ENCODE measurements at places on chromosomes 12 and 14.

DNA sequence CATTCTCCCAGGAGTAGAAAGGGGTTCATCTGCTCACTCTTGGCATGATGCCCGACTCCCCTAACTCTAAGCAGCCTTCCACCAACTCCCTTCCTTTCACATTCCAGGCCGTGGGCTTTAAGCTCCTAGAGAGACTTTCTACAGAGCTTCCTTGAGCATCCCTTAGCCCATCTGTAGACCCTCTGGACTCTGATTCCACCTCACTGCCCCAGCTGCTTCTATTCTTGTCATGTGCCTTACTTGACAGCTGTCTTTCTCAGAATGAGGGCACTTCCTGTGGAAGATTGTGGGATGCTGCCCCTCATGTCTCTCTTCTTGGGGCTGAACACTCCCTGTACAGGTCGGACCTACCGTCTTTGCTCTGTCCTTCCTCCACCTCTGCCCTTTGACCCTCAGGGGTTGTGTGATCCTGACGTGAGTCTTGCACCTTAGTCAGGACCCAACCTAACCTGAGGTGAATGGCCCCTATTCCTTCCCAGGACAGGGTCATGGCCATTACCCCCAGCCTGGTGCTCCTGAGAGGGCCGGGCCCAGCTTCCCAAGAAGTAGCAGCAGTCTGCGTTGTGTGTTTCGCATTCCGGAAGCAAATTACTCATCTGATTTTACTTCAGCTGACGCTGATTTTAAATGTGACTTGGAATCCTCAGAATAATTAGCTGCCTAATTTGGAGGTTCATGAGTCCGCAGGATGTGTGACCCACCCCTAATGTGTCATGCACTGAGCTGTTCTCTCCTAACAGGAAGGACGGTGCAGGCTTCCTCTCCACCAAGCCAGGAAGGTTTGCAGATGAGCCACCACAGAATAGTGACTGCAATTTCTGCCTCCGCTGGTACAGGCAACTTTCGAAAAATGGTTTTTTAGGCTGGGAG, 2.7 kb upstream of the GALNT6 start:
- no peak for DNase-seq

DNA sequence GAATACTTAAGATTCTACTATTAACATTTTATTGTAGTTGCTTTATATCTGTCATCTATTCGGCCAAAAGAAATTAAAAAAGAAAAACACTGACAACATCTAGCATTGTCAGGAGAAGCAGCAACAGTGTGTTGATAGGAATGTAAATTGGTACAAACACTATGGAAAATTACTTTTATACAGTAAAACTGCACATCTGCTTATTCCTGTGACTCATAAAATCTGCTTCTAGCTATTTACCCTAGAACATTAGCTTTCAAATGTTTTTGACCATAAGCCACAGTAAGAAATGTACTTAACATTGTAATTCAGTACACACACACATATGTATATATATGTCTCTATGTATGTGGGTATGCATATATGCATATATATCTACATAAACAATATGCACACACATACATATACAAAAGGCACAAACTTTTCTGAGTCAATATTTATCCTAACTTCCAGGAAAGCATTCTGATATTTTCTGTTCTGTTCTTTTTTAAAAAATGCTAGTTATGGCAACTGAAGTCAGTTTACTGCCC, 278.9 kb upstream of the GARIN2 start:
- DNase-seq, result no peak

GRCh38 chr14:54291491-54292191, 105.2 kb upstream of the CDKN3 start:
- peak; percentile 13 for DNase-seq

GRCh38 chr14:33110737-33111443, 172.2 kb downstream of the NPAS3 start:
- no peak for DNase-seq

GRCh38 chr14:58587271-58587670, 50.5 kb upstream of the DACT1 start:
- no peak for DNase-seq

DNA sequence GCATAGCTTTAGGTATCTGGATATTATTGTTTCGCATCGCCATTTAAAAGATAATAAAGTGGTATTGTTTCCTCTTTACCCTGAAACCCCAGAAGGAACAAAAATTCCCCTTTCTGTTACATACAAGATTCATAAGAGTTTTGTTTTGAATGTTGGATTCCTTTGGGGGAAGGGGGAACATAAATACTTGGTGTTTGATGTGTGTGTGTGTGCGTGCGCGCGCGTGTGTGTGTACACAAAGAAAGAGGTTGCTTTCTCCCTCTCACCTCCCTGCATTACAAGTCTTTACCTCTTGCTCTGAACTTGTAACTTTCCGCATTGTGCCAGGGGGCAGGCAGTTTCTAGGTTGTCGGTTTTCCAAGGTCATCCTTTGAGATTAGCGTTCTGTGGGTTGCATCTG, 76.4 kb downstream of the GPATCH2L start:
- no peak for DNase-seq

DNA sequence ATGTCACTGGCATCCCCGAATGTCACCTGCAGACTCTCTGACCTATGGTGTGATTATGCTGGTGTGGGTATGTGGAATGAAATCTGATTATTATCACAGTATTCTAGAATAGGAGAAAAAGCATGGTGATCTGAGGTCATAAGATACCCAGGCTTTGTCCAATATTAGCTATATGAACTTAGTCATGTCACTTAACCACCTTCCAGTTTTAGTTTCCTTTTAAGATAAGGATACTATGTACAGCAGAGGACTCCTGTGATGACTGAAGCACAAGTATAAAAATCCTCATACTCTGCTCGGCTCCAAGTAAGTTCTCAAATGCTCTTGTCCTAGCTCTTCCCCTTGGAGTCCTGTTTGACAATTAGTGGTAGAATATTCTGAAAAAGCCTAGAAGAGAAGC, 2.8 kb downstream of the GNS start:
- DNase-seq, result no peak

GRCh38 chr14:68607867-68608573, 184.8 kb downstream of the ZFP36L1 start:
- DNase-seq, result no peak

DNA sequence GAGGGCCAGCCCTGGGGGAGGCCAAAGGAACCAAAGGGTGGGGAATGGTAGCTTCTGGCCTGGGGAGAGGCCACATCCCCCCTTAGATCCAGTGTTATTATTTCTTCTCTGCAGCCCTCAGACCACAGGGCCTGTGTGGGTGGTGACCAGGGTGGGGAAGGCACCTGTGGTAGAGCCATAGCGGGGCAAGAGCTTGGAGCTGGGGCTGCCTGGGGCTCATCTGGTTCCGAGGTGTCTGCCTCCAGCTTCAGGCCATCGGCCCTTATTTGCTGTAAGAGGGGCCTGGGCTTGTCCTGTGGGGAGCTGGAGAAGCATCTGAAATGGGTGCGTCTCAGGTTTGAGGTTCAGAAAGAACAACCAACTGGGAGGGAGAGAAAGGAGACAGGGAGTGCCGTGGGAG, 2.1 kb upstream of the B3GNT4 start:
- DNase-seq, result no peak

DNA sequence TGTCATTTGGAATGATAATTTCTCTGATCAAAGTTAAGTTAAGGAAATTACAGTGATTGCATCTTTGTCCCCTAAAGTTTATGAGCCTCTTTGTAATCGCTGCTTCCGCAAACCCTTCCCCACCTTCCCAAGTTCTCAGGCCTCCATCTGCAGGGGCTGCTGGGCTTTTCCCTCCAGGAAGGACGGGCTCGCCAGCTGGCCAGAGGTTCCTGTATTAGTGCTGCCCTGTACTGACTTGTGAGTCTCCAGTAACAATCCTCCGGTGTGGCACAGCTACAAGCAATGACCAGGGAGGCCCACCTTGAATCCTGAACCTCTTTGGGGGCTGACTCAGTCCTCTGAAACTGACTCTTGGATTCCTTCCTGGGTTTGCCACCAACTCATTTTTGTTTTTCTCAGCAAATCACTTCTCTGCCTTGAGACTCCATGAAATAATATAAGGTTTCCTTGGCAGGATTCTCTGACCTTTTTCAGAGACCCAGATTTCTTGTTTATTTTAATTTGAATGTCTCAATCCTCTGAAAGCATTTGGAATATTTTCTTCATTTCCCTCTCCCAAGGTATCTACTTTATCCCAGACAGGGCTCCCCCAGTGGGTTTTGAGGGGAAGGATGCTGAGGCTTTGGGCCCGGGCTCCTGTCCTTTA, 398.6 kb downstream of the ZFP36L1 start:
- DNase-seq, result no peak

GRCh38 chr12:52575256-52575655, 1.6 kb upstream of the KRT74 start:
- DNase-seq, result no peak

GRCh38 chr14:101780887-101781239, 19.4 kb downstream of the PPP2R5C start:
- DNase-seq, result no peak

- no peak for DNase-seq
Observed at GRCh38 chr12:78143717-78144116, 313.0 kb downstream of the NAV3 start.

DNA sequence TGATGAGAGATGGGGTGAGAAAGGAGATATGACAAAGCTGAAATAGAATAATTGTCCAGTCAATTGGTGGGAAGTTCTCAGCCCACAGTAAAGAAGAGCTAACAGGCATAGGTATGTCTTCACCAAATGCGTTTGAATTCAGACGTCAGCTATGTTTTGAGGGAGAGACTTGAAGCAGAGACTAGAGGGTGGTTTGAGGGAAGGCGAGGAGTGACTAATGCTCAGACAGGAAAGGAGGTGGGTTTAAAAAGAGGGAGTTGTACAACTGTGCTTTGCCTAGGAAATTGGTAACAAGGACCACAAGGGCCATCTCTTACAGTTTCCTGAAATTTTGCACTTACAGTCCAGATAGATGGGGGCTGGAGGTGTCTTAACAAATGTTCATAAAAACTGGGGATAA, 6.4 kb downstream of the JKAMP start:
- DNase-seq, result no peak

DNA sequence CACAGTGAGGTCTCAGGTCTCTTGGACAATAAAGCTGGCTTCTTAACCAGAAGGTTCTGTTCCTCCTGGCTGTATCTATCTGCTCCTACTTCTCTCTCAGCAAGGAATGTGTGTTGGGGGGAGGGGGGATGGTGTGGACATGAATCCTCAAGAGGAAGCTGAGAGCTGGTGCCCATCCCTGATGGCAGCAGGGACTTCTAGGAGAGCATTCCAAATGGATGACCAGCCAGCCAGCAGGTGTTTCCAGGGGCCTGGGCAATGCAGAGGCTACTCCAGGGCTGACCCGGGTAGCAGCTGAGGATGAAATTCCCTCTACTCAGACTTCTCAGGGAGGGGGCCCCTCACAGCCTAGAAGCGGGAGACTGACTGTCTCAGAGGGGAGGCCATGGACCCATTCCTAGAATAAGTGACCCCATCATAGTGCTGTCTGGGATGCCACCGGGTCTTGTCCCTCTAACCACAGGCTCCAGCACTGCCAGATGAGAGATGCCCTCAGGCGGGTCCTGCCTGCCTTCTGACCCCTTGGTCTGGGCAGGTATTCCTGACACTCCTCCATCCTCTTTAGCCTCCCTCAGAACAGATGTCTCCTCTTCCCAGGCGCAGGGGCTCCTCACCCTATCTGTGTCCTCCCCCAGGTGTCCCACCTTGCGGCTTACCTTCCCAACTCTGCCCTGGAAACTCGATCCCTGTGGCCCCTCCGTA, 1.2 kb downstream of the RAB15 start:
- no peak for DNase-seq

GRCh38 chr14:20602583-20602982, 11.4 kb upstream of the RNASE12 start:
- no peak for DNase-seq

- DNase-seq, result no peak
Observed at GRCh38 chr14:75044322-75044721, 6.9 kb downstream of the MLH3 start.

GRCh38 chr12:41701943-41702601, 442.6 kb downstream of the GXYLT1 start:
- no peak for DNase-seq

GRCh38 chr12:3632754-3633153, 120.2 kb downstream of the CRACR2A start:
- DNase-seq, result no peak

DNA sequence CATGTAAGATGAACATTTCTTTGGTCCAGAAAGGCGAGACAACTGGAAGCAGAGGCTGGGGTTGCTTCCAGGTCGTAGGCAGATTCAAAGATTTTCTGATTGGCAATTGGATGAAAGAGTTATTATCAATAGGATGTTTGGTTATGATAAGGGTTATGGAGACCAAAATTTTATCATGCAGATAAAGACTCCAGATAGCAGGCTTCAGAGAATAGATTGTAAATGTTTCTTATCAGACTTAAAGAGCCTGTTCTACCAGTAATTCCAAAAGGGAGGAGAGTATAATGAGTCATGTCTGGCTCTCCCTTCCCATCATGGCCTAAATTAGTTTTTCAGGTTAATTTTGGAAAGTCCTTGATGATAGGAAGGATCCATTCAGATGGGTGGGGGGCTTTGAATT, 55.6 kb downstream of the C14orf39 start:
- no peak for DNase-seq

DNA sequence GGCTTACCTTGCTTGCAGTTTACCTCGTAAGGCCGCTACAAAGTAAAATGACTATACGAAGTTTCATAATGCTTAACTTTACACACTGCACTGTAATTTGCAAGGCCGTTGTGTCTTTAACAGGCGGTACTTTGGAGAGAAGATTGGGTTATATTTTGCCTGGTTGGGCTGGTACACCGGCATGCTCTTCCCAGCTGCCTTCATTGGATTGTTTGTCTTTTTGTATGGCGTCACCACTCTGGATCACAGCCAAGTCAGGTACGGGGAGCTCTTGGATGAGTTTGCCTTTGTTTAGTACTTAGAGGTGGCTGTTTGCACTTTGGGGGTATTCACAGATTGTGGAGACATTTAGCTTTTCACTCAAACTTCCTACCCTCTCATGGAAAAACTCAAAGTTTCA, 167.8 kb downstream of the SLC5A8 start:
- no peak for DNase-seq

GRCh38 chr12:104478396-104479122, 21.8 kb downstream of the CHST11 start:
- DNase-seq, result no peak

DNA sequence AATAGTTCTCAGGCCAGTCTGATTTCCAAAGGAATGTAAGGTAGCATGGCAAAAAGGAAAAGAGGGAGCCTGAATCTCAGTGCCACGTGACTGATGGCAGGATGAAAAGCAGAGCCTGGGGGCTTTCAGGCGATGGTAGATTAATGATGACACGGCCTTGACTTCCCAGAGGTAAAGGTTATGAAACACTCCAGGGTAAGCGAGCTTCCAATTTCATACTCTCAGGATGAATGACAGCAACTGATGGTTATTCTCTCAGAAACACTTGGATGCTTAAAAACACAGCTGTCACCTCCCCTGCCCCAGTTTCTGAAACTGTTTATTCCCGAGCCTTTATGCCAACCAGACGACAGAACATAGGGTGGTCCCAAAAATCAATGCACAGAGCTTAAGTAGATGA, 28.8 kb downstream of the GDF11 start:
- no peak for DNase-seq

GRCh38 chr12:130831246-130831645, 7.8 kb downstream of the STX2 start:
- no peak for DNase-seq
